Activated CD8-positive, alpha-beta memory T cell treated with anti-CD3 and anti-CD28 coated beads for 48 hours (primary cell): ENCODE measurements at places on chromosomes 13 and 19.

GRCh38 chr19:44697670-44698034 is 1.3 kb upstream of the CEACAM16 start:
- no peak for DNase-seq

DNA sequence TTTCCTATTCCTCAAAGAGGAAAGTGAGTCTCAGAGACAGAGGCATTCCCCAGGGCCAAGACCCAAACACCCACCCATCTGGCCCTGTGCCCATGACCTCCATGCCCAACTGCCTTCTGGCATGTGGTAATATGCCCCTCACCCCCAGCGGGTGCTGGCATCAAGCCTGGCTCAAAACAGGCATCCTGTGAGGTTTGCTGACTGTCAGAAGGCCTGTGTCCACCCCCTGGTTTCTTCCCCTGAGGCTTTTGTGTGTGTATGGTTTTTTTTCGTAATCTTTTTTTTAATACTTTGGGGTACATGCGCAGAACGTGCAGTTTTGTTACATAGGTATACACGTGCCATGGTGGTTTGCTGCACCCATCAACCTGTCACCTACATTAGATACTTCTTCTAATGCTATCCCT is 7.6 kb upstream of the KANK2 start:
- no peak for DNase-seq

DNA sequence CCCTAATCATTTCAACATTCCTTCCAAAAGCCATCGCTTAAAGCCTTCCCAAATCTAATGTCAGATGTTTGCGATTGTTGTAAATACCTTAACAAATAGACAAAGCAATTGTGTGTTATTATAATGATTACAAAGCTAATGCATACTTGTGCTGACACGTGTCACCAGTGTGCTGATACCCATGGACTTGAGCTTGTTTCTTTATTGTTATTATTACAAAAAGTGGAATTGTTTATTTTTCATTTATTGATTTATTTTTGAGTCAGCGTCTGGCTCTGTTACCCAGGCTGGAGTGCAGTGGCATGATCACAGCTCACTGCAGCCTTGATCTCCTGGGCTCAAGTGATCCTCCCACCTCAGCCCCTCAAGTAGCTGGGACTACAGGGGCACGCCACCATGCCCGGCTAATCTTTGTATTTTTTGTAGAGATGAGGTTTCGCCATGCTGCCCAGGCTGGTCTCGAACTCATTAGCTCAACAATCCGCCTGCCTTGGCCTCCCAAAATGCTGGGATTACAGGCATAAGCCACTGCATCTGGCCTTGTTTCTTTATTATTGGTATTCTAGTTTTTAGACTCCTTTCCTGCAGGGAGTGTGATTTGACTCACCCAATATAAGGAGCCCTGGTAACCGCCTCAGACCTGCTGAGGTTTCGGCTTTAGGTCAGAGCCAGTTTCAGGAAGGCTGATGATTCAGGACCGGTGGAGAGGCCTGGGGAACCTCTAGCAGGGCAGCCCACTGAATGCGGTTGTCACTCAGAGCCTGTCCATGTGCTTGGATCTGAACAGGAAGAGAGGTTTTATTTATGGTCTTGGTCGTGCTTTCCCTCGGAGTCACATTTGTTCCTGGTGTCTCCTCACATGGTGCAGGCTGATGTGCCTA is 2.1 kb upstream of the FBXO17 start:
- DNase-seq, result no peak

DNA sequence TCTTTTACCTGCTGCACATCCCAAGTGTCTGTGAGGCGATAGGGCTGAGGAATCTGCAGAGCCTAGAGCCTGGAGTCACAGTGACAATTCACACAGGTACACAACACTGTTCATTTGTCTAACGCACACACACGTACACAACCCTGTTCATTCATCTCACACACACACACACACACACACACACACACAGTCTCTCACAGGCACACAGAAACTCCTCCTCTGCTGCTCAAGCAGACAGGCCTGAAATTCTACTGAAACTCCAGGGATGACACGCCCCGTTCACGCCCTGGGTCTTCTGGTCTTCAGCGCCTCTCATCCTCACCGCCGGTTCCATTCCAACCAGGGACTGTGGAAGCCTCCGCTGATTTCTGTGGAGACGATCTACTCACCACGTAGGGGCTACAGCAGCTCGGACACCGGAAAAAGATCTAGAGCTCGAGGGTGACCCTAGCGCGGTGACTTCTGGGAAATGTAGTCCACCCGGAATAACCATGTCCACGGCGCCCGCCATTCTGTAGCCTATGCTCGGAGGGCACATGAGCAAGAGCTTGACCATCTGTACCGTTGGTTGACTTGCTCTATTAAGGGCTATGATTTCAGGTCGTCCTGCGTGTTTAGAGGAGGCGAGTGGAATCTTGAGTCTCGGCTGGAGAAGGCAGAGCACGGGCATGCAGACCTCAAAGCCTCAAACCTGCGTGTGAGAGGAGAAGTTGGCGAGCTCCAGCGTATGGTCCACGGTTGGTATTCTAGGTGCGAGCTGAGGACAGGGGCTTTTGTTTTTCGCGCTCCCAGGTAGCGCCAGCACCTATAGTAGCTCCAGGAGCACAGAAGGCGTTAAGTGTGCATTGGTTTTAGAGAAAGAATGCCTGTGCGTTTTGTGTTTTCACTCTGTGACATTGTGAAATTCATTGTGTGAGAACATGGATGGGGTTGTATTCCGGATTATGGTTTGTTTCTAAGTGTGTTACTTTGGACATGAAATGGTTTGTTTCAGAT is 33.4 kb downstream of the ZNF45 start:
- peak; percentile 42 for DNase-seq

GRCh38 chr13:30904043-30904442 is 2.0 kb upstream of the MEDAG start:
- no peak for DNase-seq

GRCh38 chr13:107373551-107373950 is 805.6 kb upstream of the ARGLU1 start:
- no peak for DNase-seq

- DNase-seq, result no peak
These were observed 12.9 kb upstream of the TPT1 start for GRCh38 chr13:45353895-45354294.

GRCh38 chr13:76503766-76504165 is 382.4 kb downstream of the KCTD12 start:
- DNase-seq, result no peak

- no peak for DNase-seq
These were observed 74.1 kb downstream of the ABCC4 start for GRCh38 chr13:95226932-95227695.

DNA sequence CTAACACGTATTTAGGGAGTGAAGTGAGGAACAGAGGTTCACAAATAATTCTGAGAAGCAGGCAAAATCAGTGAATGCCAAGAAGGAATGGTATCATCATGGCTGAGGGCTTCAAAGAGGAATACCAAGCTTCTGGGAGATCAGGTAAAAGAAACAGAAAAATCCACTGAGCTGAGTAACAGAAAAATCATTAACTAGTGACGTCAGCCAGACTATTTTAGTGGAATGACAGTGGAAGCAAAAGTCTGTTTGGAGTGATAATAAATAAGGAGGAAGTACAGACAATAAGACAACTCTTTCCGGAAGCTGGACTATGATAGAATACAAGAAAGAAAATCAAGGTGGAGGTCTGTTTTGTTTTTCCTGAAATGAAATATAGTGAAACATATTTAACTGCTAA is 83.5 kb downstream of the SACS start:
- no peak for DNase-seq

GRCh38 chr19:5891938-5892771 is 11.4 kb downstream of the NDUFA11 start:
- no peak for DNase-seq

DNA sequence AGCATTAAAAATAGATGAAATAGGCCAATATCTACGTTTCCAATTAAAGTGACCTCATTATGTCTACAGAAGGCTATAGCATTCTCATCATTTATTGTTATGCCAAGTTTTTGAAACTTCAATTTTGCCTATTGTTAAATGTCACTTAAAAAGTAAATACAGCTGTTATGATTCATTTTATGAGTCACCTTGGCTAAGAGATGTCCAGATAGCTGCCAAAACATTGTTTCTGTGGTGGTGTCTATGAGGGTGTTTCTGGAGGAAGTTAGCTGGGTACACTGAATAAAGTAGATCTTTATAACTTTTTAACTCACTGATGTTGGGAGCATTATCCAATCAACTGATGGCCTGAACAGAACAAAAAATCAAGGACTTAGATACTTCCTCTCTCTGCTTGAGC is 1209.7 kb upstream of the PCDH9 start:
- no peak for DNase-seq

- DNase-seq, result no peak
These were observed 41.6 kb downstream of the NDFIP2 start for GRCh38 chr13:79522583-79522982.

- DNase-seq, result no peak
These were observed 12.7 kb upstream of the SERPINE3 start for GRCh38 chr13:51326777-51327176.

GRCh38 chr13:21216332-21216731 is 39.9 kb downstream of the MRPL57 start:
- DNase-seq, result no peak

DNA sequence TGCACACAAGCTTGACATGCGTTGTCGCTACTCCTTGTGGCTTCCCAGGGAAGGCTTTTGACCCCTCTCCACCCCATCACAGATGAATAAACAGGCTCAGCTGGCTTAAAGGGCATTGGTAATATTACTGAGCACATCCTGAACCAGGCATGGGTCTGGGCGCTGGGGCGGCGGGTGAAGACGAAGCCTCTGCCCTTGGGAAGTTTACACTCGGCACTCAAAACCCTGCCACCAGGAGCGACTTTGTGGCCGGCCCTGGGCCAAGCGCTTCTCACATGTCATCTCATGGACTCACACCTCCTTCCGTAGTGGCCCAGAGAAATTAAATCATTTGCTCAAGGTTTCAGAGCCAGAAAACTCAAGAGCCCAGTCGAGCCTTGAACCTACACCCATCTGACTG is 32.6 kb upstream of the ASF1B start:
- no peak for DNase-seq

DNA sequence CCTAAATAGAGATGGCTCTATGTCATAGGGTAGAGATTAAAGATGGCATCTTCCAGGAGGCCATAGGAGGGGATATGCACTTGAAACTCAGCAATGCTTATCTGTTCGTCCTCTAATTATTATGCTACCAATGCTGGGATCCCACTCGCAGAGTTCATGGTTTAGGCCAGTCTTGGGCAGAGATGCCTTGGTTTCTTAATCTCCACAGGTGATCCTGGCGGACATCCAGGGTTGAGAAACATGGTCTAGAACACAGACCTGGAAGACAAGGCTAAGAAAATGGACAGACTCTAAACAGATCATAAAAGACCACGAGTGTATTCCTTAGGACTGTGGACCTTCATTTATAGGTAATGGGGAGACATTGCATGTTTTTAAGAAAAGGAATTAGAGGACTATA is 70.0 kb upstream of the IRS2 start:
- DNase-seq, result no peak

DNA sequence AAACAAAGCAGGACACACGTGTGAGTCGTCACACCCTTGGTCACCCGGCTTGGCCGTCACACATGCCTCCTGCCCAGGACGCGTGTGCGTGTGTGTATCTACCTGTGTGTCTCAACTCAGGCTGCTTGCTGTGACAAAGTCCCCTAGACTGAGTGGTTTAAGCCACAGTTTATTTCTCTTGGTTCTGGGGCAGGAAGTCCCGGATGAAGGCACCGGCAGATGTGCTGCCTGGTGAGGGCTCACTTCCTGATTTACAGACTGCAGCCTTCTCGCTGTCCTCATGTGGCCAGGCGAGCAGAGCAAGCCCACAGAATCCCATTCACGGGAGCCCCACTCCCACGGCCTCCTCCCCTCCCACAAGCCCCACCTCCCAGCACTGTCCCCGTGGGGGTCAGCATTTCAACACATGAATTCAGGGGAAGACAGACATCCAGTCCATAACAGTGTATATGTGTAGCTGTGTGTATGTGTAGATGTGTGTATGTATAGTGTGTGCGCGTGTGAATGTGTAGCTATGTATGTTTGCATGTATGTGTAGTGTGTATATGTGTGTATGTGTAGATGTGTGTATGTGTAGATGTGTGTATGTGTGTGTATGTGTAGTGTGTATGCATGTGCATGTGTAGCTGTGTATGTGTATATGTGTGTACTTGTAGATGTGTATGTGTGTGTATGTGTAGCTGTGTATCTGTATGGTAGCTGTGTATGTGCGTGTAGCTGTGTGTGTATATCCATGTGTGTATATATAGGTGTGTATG is 51.5 kb downstream of the MCF2L start:
- DNase-seq, result no peak

DNA sequence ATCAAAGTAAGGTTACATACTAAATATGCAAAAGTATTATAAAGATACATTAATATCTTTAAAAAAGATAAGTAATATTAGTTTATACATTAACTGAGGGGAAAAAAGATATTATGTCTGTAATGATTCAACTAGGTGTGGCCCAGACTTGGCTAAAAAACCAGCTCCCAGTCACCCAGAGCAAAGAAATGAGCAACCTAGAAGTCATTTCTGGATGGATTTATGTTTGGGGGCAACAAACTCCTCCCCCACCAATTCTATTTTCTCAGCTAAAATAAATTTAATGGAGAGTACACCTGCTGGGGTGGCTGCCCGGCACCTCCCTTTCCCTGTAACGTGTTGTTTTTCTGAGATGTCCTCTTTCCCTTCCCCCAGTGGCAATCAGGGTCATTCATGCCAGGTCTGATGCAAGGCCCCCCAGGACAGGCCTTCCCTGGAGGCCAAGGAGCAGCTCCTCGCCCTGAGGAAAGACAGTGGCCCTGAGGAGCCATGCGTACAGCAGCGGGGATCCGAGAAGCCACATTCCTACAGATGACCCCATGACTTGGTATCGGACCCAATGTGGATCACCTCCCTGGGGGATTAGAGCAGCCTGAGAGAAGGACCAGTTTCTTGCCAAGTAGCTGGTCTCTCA is 78.6 kb upstream of the DOCK9 start:
- no peak for DNase-seq

- DNase-seq, result no peak
These were observed 14.8 kb upstream of the ZNF492 start for GRCh38 chr19:22619371-22619770.

- DNase-seq, result no peak
These were observed 903 bp downstream of the LATS2 start for GRCh38 chr13:21060338-21061028.

DNA sequence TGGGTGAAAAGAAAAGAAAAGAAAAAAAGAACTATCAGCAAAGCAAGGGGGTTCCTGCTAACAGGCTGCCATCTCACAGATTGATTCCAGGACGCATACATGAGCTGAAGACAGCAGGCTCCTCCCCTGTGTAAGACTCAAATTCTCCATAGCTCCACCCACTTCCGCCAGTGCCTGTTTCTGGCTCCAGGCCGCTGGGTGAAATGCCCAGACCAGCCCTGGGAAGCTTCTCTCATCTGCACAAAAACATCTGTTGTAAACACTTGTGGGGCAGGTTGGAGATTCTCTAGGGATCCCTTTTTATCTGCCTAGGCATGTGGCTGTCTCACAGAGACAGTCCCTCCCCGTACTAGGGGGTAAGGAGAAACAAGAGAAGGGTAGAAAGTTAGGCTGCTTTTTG is 1054.4 kb upstream of the SPRY2 start:
- DNase-seq, result no peak

- no peak for DNase-seq
These were observed 136.8 kb downstream of the DCLK1 start for GRCh38 chr13:35994131-35994966.
